ENCODE measurements at places on chromosomes 6 and 20. TPM values are rescaled to one million over a fixed set of nuclear protein-coding genes. Genes with fewer than 3 reads are reported as not detected.
A peak's percentile ranks its signal among the peaks of the same experiment; 100 is the strongest.

DNA sequence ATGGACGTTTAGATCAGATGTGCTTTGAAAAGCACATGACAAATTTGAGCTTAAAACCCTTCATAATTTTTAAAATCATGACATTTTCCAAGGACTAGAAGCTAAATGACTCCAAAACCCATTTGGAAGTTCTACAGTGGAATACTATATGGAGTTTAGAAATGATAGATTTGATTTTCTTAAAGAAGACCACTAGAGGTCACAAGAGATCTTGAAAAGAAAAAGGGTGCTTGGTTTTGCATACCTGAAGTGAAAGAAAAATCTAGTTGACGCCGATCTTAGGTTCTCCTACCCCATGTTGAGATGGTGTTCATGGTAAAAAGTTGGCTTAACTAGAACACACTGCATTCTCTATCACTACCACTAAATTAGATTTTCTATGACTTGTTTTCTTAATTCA, 31.5 kb downstream of the CFAP61 start:
- DNase-seq, result no peak

DNA sequence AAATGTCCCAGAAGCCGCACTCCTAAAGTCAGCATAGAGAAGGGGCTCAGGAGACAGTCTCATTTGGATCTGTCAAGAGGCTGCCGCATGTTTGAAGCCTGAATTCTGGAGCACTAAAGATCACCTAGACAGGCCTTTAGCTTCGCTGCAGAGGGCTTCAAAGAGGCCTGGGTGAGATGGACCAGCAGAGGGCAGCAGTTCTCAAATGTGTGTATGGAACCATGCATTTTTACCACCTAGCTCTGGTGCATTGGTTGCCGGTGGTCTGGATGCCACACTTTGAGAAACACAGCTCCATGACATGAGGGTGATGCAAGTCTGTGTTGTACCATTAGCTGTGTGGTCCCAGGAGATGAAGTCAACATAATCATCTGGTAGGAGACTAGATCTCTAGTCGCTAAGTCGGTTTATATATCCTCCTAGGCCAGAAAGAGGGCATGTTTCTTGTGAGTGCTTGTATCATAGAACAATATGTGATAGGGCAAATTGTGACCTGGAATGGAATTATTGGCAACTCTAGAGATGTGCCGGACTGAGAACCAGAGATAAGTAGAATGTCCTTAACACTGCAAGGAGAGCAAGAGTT, 64.8 kb downstream of the KIAA0319 start:
- DNase-seq, result peak; percentile 68

TINAG gene
- total RNA-seq, result not detected

DNA sequence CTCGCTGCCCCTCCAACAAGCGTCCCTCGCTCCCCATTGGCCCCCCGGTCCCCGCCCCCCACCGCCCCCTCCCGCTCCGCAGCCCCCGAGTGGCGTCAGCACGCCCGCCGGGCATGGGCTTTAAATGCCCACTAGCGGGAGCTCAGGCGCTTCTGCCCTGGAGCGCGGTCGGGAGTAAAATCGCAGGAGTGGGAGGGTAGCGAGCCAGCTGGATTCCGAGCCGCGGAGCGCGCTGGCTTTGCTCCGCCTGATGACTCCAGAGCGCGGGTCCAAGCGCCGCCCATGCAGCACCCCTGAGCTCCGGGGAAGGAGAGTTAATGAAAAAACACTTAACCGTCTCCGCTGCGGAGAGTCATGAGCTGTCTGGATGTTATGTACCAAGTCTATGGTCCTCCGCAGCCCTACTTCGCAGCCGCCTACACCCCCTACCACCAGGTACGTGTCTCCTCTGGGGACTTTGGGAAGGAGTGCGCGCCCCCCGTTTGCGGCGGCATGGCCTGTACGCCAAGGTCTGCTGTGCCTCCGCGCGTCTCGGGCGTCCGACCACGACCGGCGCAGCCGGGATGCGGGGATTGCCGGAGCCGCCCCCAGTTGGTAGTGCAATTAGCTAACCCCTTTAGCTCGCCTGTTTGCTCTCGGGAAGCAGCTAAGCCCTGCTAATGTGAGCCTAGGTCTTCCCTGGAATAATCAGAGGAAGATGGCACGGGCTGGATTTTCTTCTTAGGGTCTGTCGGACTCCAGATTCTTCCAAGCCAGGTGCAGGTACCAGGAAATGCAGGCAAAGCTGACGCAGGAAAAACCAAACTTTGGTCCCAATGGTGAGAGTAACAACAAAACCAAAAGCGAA, at the start of gene VGLL2:
TSS of gene VGLL2 (plus strand) at position 149 of the 847 bp plus-strand sequence. CDS start at position 355, 206 bp downstream.
- DNase-seq, result peak; percentile 78

DNA sequence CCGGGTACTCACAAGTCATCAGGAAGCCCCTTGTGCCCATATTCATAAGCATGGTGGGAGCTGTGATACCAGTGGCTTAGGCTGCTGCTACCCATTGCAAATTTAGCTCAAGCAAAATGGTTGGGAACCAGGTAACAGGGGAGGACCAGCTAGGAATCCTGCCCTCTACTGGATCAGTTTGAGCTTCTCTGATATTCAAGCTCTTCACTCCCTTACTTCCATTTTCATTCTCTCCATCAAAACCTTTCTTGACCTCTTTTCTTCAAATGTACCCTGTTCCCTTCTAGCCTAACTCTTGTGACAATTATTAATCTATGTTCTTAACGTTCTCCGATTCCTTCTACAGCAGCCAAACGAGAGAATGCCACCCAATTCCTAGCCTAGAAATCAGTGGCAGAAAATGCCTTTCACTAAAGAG, 9.7 kb downstream of the NOL7 start:
- DNase-seq, result peak; percentile 30

GRCh38 chr6:170311696-170312095, 5.1 kb downstream of the FAM120B start:
- no peak for DNase-seq

CDH22 gene
- not detected for total RNA-seq

MTFR2 gene
- total RNA-seq, result 10.1 TPM

GRCh38 chr6:138545621-138545980, 46.3 kb upstream of the NHSL1 start:
- DNase-seq, result peak; percentile 19

OOEP gene
- total RNA-seq, result not detected

MANEA gene
- 10.5 TPM for total RNA-seq

LSM2 gene
- 91.8 TPM for total RNA-seq

CASS4 gene
- 0.17 TPM for total RNA-seq

GRCh38 chr20:17647391-17648314, 34.4 kb downstream of the RRBP1 start:
- no peak for DNase-seq

DNA sequence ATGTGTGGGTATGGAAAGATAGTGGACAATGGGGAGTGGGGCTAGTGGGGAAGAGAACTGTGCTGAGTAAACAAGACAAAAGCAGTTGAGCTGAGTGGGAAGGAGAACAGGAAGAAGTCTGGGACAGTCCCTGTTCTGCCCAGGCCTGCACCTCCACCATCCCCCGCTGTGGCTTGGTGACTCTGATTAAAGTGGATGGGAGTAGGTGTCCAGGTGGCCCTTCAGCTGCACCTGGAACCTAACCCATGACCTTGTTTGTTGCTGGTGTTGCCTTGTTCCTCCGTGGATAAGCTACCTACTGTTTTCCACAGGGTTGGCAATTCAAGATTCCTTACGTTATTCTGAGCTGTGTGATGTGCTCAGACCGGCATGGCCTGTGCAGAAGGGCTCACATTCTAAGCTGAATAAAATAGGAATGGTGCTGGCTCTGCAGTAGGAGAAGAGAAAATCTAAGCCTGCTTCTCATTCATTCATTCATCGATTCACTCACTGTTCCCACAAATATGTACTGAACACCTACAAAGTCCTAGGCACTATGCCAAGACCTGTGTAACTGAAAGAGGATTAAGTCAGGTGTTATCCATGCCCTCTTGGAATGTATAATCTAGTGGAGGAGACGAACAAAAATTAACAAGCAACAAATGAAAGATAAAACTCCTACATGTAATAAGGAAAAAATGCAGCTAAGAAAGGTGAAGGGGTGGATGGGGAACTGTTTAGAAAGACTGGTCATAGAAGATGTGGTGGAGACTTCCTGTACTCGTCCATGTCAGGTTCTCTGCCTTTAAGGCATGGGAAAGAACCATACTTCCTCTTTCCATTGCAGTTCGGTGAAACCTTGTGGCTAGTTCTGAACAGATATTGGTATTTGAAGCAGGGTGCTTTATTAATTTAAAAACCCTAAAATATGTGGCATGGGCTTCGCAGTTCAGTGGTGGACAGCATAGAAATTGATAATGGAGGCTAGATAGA, 10.1 kb upstream of the CALHM6 start:
- DNase-seq, result no peak

DNA sequence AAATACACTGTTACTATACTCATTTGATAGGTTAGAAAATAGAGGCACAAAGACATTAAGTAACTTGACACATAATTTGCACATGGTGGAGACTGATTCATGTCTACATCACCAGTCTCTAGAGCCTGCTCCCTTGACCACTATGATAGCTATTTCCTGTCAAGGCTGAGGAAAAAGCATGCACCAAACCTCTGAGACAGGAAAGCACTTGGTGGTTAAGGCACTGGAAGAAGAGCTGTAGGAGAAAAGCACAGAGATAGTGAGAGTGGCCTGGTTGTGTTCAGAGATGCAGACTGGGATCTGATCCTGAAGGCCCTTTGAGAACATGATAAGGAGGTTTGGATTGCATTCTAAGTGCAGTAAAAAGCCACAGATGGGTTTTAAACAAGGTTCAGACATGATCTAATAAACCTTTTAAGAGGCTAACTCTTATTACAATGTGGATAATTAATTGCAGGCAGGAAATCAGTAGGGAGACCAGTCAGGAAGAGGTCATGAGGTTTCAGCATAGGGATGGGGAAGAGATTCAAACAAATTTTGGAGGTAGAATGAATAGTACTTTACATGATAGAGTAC, 168.9 kb downstream of the PHF3 start:
- DNase-seq, result peak; percentile 86

- DNase-seq, result no peak
Measured at GRCh38 chr20:25030007-25030648, 27.8 kb downstream of the ACSS1 start.

- DNase-seq, result no peak
Measured at GRCh38 chr6:35360349-35361138, 18.2 kb downstream of the PPARD start.

- DNase-seq, result no peak
Measured at GRCh38 chr20:5729348-5729747, 20.9 kb upstream of the SHLD1 start.

RIPOR2 gene
- total RNA-seq, result 2.3 TPM

- DNase-seq, result no peak
Measured at GRCh38 chr6:166907871-166908806, 48.2 kb downstream of the RNASET2 start.

TSPO2 gene
- total RNA-seq, result not detected

ADGRF4 gene
- 2.7 TPM for total RNA-seq

GRCh38 chr6:40661726-40662125, 74.6 kb upstream of the LRFN2 start:
- DNase-seq, result no peak

CGA gene
- not detected for total RNA-seq

- DNase-seq, result no peak
Measured at GRCh38 chr20:25033924-25034300, 24.0 kb downstream of the ACSS1 start.

GRCh38 chr20:3251806-3252205, 12.8 kb upstream of the SLC4A11 start:
- DNase-seq, result no peak

C6orf163 gene
- total RNA-seq, result 0.63 TPM

DNA sequence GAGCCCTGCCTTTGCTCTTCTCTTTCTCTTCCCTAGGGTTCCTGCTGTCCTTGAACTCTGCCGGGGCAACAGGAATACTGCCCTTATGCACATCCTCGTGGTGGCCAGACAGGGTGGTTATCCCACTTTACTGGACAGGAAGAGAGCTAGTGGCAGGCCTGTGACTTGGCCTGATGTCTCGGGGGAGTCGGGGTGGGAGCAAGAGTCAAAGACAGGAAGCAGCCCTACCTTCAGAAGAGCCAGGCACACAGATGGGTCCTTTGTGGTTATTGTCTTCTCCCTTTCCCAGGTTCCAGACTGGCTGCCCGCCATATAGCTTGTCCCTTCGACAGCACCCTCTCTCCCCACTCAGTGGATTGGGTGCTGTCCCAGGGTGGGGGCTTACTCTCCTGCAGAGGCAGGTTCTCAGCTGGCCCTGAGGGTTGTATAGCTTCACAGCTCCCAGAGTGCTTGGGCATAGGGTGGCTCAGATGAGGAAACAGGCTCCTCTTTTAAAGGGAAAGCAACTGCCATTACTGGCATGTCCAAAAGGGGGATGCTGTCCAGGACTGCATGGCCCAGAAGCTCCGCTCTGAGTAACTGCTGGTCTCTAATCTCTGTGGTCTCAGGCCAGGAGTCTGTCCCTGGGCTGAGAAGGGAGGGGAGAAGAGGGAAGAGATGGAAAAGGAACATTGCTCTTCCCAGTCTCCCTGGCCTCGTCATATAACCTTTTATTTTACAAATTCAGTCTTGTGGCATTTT, 17.3 kb downstream of the PLCG1 start:
- no peak for DNase-seq

- no peak for DNase-seq
Measured at GRCh38 chr20:34541264-34541901, 17.1 kb upstream of the MAP1LC3A start.

DNA sequence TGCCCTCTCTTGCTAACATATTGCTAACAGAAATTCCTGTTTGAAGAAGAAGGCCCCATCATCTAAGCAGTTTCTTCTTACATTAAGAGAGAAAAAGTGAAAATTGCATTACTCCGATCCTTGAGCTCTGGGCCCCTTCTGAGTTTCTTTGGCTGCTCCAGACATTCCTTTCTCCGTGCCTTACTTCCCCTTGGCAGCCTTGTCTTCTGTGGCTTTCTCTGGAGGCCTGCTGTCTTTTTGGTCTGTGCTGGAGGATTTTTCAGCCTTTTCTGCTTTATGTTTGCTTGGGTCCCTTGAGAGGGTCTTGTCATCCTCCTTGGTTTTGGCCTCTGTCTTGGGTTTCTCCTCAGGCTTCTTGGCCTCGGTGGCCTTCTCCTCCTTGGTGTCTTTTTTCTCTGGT, 378.8 kb upstream of the CHD6 start:
- DNase-seq, result no peak

DNA sequence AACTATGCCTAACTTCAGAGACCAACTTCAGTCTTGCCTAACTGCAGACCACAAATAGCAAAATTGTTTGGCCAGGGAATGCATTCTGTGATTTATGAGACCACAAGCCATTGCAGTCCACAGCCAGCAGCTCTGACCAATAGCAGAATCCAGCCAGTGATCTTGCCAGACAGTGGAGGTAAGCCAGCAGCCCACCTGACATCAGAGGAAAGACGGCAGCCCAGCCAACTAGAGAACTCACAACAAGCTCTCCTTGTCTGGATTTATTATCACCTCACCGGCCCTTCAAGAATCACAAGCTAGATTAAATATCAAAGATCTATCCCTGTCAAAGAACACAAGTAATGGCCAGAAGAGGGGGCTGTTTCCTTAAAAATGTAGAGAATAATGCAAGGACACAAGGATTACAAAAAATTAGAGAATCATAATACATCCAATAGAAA, 66.5 kb upstream of the SLC35F1 start:
- no peak for DNase-seq

DNA sequence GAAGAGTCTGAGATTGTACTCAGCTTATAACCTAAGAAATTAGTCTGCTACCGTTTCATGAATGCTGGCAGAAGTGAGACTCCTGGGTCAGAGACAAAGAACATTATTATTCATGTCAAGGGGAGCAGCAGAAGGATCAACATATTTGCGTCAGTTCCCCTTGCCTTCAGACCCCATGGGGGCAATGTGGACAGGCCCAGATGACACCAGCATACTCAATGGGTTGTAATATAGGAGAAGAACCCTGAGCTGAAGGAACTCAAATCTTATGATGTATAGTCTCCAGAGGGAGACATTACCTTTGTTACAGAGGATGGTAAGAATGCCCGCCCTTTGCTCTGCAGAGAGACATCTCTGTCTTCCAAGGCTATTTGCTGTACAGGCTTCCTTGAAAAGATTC, 384.4 kb downstream of the EPM2A start:
- DNase-seq, result no peak

PKIG gene
- total RNA-seq, result 51.8 TPM
